ENCODE measurements at places on chromosomes 1 and 21. TPM values are rescaled to one million over a fixed set of nuclear protein-coding genes. Genes with fewer than 3 reads are reported as not detected.
A peak's percentile ranks its signal among the peaks of the same experiment; 100 is the strongest.

DNA sequence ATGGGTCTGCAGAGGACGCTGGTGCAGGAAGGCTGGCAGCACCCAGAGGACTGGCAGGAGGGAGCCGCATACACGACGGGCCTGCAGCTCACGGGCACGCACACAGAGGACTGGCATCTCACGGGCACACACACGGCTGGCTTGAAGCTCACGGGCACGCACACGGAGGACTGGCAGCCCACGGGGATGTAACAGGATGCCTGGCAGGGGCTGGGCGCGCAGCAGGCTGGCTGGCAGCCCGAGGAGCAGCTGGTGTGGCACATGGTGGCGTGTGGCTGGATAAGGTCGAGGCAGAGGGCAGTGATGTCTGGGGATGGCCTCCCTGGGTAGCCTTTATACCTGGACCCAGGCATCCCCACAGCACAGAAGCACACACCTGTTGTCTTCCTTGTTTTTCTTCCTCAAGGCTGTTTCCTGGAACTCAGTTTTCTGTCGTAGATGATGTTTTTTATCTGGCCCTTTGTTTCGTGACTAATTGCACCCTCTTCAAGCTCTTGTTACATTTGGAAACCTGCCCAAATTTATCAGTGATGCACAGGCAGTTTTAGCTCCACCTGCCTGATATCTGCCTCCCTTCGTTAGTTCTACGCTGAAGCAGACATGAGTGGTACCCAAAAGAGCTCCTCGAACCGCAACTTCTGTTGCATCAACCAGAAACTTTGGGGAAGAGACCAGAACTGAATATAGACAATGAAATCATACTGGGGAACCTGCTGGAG is at the start of gene KRTAP12-1:
KRTAP12-1 (minus strand) TSS at position 303 of the 719 bp plus-strand sequence; CDS start at position 263, 40 bp downstream.
- DNase-seq = no peak

KIAA1614 gene
- 6.2 TPM for total RNA-seq

GRCh38 chr1:107326824-107327445 is 186.1 kb downstream of the NTNG1 start:
- peak; percentile 57 for DNase-seq

LCE1C gene
- total RNA-seq = not detected

- DNase-seq = no peak
Observed at GRCh38 chr21:38937844-38938243, 132.1 kb downstream of the ETS2 start.

DNA sequence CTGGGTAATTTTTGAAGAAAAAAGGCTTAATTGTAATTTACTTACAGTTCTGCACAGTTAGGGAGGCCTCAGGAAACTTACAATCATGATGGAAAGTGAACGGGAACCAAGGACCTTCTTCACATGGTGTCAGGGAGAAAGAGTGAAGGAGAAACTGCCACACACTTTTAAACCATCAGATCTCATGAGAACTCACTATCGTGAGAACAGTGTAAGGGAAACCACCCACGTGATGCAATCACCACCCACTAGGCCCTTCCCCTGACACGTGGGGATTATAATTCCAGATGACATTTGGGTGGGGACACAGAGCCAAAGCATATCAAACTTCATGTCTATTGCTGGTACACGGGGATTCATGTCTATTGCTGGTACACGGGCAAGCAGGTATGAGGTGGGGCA is 5.3 kb upstream of the SFT2D2 start:
- DNase-seq = no peak

DNA sequence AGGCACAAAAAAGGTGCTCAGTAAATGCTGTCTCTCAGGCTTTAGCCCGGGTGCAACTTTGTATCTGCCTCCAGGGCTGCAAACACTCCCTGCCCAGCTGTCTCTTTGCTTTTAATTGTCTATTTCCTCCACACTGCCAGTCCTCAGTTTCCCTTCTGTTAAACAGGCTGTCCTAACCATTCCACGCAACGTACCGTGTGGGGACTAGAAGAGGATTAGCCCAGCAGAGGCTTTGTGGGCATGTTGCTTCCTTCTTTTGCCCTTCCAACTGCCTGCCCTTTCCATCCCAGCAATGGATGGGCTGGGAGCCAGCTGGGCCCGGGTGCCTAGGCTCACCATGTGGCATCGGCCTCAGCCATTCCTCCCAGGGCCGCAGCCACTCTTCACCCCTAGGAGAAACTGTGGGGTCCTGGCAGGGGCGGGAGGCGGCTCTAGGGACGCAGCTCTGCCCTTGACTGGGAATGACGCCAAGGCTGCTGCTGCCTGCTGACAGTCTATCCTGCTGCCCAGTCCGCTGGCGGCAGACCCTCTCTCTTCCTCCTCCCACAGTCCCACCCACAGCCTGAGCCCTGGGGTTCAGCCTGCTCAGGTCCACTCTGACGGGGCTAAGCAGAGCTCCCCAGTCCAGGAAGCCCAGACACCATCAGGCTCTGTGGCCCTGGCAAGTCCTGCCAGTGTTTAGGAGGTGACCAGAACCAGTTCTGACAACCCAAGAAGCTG is 40.6 kb upstream of the LRP8 start:
- peak; percentile 48 for DNase-seq

- DNase-seq = no peak
Observed at GRCh38 chr1:226877669-226878068, 7.3 kb downstream of the PSEN2 start.

CFHR3 gene
- 0.28 TPM for total RNA-seq

- no peak for DNase-seq
Observed at GRCh38 chr21:32022146-32022545, 149.3 kb downstream of the HUNK start.

GRCh38 chr1:150970808-150971582 is 3.6 kb downstream of the CERS2 start:
- DNase-seq = peak; percentile 82

- DNase-seq = no peak
Observed at GRCh38 chr1:31502926-31503511, 73.3 kb upstream of the TINAGL1 start.

GRCh38 chr1:158793604-158794003 is 12.6 kb upstream of the OR6N2 start:
- DNase-seq = no peak

- DNase-seq = no peak
Observed at GRCh38 chr21:33663241-33663640, 20.9 kb downstream of the ITSN1 start.

DNA sequence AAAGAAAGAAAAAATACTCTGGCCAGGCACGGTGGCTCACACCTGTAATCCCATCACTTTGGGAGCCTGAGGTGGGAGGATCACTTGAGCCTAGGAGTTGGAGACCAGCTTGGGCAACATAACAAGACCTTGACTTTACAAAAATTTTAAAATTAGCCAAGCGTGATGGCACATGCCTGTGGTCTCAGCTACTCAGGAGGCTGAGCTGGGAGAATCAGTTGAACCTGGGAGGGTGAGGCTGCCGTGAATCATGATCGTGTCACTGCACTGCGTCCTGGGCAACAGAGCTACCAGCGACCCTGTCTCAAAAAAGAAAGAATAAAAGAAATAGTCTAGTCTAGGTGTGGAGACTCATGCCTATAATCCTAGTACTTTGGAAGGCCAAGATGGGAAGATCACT is 22.3 kb downstream of the RRP1B start:
- no peak for DNase-seq

DNA sequence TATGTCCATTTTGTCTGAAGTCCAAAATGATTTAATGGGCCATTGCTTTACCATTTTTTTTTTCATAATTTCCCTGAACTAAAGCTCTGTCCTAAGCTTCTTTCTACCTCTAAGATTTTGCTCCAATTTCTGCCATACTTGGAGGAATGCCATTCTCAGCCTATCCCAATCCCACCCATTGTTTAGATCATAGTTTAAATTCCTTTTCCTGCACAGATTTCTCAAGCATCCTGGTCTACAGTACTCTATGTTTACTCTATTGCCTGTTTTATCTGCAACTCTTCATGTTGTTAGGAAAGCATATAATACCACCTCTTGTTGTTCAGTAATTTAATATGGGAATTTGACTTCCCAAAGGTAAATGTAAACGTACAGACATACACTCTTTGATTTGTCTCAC is 30.8 kb downstream of the ADAMTS1 start:
- no peak for DNase-seq

GRCh38 chr1:236009857-236010256 is 55.0 kb downstream of the NID1 start:
- DNase-seq = peak; percentile 70

HSD11B1 gene
- total RNA-seq = 39.5 TPM

- DNase-seq = peak; percentile 4
Observed at GRCh38 chr21:40402884-40403582, 443.9 kb downstream of the DSCAM start.

- no peak for DNase-seq
Observed at GRCh38 chr1:79745929-79746328, 739.4 kb upstream of the ADGRL4 start.

- peak; percentile 30 for DNase-seq
Observed at GRCh38 chr1:204461331-204462228, 33.0 kb downstream of the PIK3C2B start.

DNA sequence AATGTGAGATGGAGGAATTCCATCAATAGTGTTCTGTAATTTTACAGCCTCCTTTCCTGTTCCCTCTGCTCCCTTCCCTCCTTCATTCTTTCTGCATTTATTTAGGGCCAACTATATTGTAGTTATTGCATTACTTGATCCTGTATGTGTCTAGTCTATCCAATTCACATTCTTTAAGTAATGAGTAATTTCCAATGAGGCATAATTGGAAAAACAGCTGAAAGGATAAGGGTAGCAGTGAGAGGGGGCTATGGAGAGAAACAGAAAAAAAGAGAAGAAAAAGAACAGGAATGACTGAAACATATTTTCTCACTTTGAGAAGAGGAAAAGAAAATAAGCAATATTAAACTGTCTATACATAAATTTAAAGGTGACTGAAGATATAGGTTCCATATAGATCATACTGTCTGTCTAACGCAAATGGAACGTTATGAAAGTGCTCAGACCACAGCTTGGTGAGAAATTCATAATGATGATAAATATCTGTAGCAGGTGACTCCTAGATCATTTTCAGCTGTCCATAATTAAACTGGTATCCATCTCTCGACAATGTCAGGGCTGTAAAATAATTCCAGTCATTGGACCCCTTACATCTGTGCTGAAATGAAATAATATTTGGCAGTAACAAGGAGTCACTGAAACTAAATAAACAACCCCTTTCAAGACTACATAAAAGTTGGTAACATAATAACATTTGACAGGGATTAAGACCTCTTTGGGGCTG is 61.8 kb downstream of the SPAG17 start:
- no peak for DNase-seq

GRCh38 chr1:159938905-159939677 is 6.3 kb downstream of the IGSF9 start:
- no peak for DNase-seq

TTLL10 gene
- total RNA-seq = 4.8 TPM

GRCh38 chr1:238468068-238468467 is 577.3 kb upstream of the ZP4 start:
- no peak for DNase-seq

- DNase-seq = peak; percentile 68
Observed at GRCh38 chr1:8116894-8117264, 90.8 kb upstream of the ERRFI1 start.

- no peak for DNase-seq
Observed at GRCh38 chr1:95089650-95090287, 17.0 kb upstream of the ALG14 start.

ADGRB2 gene
- total RNA-seq = 1.8 TPM

GRCh38 chr1:27099135-27099586 is 55.8 kb downstream of the SLC9A1 start:
- peak; percentile 89 for DNase-seq

DNA sequence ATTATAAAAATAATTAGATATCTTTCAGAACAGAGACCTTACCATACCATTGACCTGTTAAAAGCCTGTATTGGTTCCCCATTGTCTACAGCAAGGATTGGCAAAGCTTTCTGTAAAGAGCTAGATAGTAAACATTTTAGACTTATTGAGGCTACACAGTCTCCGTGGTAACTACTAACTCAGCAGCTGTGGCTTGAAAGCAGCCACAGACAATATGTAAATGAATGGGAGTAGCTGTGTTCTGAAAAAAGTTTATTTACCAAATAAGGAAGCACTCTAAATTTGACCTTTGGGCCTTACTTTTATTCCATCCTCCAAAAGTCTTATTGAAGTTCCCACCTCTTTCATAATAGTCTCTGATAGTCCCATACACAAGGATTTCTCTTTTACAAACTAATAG is 39.7 kb downstream of the NUP210L start:
- DNase-seq = peak; percentile 21

POLR3C gene
- 25.0 TPM for total RNA-seq

DNA sequence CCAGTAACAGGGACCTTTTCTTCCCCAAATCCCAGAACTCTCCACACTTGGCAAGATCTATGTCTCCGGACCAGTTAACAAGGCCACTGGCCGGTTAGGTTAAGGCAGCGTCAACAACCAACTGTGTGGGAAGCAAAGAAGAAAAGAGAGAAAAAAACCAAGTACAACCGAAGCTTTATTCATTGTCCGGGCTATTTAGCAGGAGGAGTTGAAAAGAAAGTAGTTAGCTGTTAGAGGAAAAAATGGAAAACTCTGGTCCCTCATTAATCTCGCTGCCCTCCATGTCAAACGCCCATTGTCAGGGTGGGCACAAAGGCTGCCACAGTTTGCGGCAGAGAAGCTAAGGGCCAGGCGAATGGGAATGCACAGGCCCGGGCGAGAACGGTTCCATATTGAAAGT is 49.3 kb upstream of the GRIK3 start:
- no peak for DNase-seq

GBP7 gene
- not detected for total RNA-seq

GRCh38 chr1:51070011-51070410 is 32.0 kb upstream of the C1orf185 start:
- no peak for DNase-seq

- DNase-seq = no peak
Observed at GRCh38 chr1:76933847-76934815, 66.9 kb downstream of the ST6GALNAC5 start.

GRCh38 chr1:65509912-65510680 is 89.6 kb downstream of the LEPR start:
- DNase-seq = no peak

DNA sequence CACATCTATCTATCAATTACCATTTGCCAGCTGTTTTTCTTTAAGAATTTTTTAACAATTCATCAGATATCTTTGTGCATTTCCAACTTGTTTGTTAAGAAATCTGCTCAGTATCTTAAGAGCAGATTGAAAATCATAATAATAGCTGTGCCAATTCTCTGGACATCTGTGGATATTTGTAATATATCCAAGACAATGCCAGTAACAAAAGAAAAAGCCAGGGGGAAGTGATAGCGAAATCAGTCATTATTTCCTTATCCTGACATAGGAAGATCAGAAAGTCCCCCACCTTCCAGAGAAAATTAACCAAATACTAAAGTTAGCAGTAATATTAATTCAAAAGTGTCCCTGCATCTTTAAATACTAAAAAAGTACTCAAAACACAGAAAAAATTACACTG is 217.1 kb downstream of the RERE start:
- peak; percentile 52 for DNase-seq

- peak; percentile 65 for DNase-seq
Observed at GRCh38 chr1:43274125-43274803, 4.5 kb downstream of the TMEM125 start.

All from lung (tissue), 17 donors.